ENCODE measurements at places on chromosomes 12 and 14. TPM values are rescaled to one million over a fixed set of nuclear protein-coding genes. Genes with fewer than 3 reads are reported as not detected.

RERGL gene
- 2.9 TPM for total RNA-seq

GRCh38 chr14:75959031-75959430 is 22.8 kb downstream of the TGFB3 start:
- no peak for DNase-seq
- no peak overlapping the region for H3K4me3 ChIP-seq
- H3K27ac ChIP-seq = no peak overlapping the region
- no peaks in the 10 kb centered on the region for H3K27me3 ChIP-seq
- no peaks in the 10 kb centered on the region for H3K36me3 ChIP-seq
- no peaks in the 10 kb centered on the region for H3K4me1 ChIP-seq

DNA sequence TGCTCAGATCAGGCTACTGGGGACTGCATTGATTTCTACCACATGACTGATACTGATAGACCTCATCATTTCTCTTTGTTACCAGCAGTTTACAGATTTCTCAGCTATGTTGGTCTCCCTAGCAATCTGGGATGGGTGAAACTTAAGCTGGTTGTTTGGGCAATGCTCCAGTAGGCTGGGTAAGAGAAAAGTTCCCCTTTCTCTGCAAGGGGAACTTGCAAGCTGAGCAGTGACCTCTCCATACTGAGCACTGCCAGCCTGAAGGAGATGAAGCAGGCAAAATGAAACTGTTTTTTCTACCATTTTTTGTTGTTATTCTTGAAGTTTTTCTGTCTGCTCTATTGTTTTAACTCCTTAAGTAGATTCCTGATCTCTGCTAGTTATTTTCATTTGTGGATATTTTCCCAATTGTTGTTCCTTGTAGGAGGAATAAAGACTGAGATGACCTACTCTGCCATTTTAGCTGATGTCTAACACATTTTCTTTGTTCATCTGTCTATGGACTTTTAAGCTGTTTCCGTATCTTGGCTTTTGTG is 1.3 kb upstream of the OR4M1 start:
- H3K4me1 ChIP-seq = no peaks in the 10 kb centered on the region
- no peaks in the 10 kb centered on the region for H3K27me3 ChIP-seq
- no peak for DNase-seq
- no peak overlapping the region for H3K4me3 ChIP-seq
- no peaks in the 10 kb centered on the region for H3K36me3 ChIP-seq

GRCh38 chr12:106062693-106063092 is 76.1 kb downstream of the NUAK1 start:
- H3K4me1 ChIP-seq = no peaks in the 10 kb centered on the region
- no peaks in the 10 kb centered on the region for H3K36me3 ChIP-seq
- no peak overlapping the region for H3K27ac ChIP-seq
- no peak overlapping the region for H3K4me3 ChIP-seq

GRCh38 chr14:21999402-21999801 is 325.8 kb upstream of the OR4E1 start:
- DNase-seq = no peak
- no peaks in the 10 kb centered on the region for H3K36me3 ChIP-seq
- no peak overlapping the region for H3K27ac ChIP-seq
- H3K27me3 ChIP-seq = no peaks in the 10 kb centered on the region

GRCh38 chr14:36579573-36580140 is 2.8 kb downstream of the NKX2-8 start:
- no peak overlapping the region for H3K27ac ChIP-seq
- H3K27me3 ChIP-seq = peaks cover 47% of the 10 kb centered on the region
- DNase-seq = no peak
- H3K36me3 ChIP-seq = no peaks in the 10 kb centered on the region
- H3K4me1 ChIP-seq = no peaks in the 10 kb centered on the region

KCNH3 gene
- total RNA-seq = 0.57 TPM

OR10G2 gene
- total RNA-seq = not detected

B4GALNT1 gene
- not detected for total RNA-seq

- H3K4me3 ChIP-seq = no peak overlapping the region
- H3K27me3 ChIP-seq = no peaks in the 10 kb centered on the region
- H3K27ac ChIP-seq = no peak overlapping the region
Observed at GRCh38 chr14:66979101-66979974, 209.9 kb upstream of the GARIN2 start.

DNA sequence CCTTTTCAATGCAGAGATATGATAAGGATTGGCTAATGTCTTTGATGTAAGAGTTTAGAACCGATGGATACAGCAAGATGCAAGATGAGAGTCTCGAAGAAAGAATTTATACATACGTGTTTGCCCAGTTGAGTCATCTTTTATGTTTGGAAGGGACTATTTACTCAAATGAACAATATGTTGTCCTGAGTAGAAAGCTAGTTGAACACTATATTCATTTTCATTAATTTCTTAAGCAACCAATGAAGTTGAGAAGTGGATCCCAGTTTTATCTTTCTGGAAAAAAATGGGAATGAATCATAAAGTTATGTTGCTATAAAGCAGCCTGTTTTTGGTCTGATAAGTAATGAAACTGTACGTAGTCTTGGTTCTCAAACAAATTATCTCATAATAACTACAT is 1431.7 kb upstream of the FLRT2 start:
- no peaks in the 10 kb centered on the region for H3K4me1 ChIP-seq
- no peak overlapping the region for H3K27ac ChIP-seq
- no peak overlapping the region for H3K4me3 ChIP-seq
- DNase-seq = no peak

DNA sequence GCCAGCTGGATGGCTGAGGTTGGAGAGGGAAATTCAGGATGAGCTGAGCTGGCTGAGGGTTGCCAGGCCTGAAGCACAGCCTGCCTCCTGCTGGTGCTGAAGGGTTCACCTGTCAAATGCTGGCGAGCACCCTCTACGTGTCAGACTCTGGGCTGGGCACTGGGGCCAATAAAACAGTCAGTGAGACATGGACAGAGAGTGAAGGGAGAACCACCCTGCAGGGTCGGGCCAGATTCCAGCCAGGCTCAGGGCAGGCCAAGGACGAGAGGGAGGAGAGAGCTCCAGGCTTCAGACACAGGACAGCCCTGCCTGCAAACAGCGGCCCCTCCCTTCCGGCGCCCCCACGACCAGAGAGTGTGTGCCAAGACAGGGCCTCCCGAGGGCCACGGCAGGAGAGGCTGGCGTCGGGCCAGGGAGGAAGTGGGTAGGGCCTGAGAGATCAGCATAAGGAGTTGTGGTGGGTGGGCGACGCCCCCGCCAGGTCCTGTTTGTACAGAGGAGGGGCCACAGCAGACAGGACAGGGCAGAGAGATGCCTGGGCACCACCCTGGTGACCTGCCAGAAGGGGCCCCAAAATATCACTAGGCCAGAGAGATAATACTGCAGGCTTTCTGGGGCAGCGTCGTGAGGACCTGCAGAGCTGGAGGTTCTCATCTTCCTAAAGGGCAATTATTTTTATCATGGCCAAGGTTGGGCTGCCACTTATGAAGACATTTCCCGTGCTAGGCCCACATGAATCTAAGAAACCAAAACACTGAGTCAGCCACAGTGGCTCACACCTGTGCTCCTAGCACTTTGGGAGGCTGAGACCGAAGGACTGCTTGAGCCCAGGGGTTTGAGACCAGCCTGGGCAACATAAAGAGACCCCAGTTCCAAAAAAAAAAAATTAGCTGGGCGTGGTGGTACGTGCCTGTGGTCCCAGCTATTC is 73.1 kb upstream of the GPR68 start:
- peak overlapping the region; percentile 80 for H3K27ac ChIP-seq
- no peak overlapping the region for H3K4me3 ChIP-seq
- peaks cover 8% of the 10 kb centered on the region for H3K4me1 ChIP-seq

- no peak overlapping the region for H3K27ac ChIP-seq
- no peaks in the 10 kb centered on the region for H3K4me1 ChIP-seq
- H3K27me3 ChIP-seq = no peaks in the 10 kb centered on the region
- H3K4me3 ChIP-seq = no peak overlapping the region
- no peak for DNase-seq
Observed at GRCh38 chr14:90290337-90291011, 34.1 kb downstream of the PSMC1 start.

KIF5A gene
- 1.8 TPM for total RNA-seq

ERP27 gene
- total RNA-seq = 1.2 TPM

GRCh38 chr14:49879646-49880204 is 13.2 kb upstream of the ARF6 start:
- no peaks in the 10 kb centered on the region for H3K36me3 ChIP-seq
- no peak overlapping the region for H3K4me3 ChIP-seq
- DNase-seq = no peak
- no peaks in the 10 kb centered on the region for H3K4me1 ChIP-seq
- peak overlapping the region; percentile 71 for H3K27ac ChIP-seq

KLRK1 gene
- 3.3 TPM for total RNA-seq

GRCh38 chr12:93015871-93016751 is 87.0 kb upstream of the EEA1 start:
- no peak for DNase-seq
- H3K27ac ChIP-seq = no peak overlapping the region
- H3K4me1 ChIP-seq = peaks cover 24% of the 10 kb centered on the region
- no peaks in the 10 kb centered on the region for H3K36me3 ChIP-seq
- no peak overlapping the region for H3K4me3 ChIP-seq

DNA sequence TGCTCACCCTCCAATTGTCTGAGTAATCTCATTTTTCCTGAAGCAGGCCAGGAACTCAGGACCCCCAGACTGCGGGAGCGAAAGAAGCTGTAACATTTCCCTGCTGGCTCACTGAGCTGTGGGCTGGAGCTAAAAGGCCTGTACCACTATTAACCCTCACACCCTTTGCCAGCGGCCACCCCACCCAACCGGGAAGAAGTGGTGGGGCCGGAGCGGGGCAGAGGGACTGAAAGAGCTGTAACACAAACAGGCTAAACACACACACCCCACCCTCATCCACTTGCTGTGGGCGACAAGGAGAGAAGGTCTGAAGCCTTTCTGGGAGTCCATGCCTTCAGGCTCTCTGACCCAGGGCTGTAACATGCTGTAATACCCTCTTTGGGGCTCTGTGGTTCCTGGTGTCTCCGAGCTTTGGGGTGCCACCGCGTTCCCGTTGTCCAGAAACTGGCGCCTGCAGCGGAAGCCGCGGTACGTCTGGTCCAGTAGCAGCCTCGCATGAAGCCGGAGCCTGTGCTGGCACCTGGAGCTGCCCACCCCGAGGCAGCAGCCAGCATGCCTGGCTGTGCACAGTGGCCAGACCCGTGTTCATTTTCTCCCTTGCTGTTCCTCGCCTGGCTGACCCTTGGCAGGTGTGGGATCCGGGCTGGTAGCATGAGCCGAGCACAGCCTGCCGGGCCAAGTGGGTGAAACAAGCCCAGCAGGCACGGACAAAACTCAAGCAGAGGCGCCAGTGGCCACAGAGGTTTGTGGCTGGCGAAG is 345.5 kb upstream of the MGAT4C start:
- no peaks in the 10 kb centered on the region for H3K36me3 ChIP-seq
- H3K4me3 ChIP-seq = no peak overlapping the region
- no peak overlapping the region for H3K27ac ChIP-seq
- no peaks in the 10 kb centered on the region for H3K27me3 ChIP-seq

GRCh38 chr14:38143170-38143569 is 64.5 kb upstream of the SSTR1 start:
- H3K27me3 ChIP-seq = no peaks in the 10 kb centered on the region
- no peak overlapping the region for H3K27ac ChIP-seq
- H3K4me1 ChIP-seq = no peaks in the 10 kb centered on the region
- H3K36me3 ChIP-seq = no peaks in the 10 kb centered on the region
- H3K4me3 ChIP-seq = no peak overlapping the region
- DNase-seq = no peak

DHH gene
- total RNA-seq = not detected

DNA sequence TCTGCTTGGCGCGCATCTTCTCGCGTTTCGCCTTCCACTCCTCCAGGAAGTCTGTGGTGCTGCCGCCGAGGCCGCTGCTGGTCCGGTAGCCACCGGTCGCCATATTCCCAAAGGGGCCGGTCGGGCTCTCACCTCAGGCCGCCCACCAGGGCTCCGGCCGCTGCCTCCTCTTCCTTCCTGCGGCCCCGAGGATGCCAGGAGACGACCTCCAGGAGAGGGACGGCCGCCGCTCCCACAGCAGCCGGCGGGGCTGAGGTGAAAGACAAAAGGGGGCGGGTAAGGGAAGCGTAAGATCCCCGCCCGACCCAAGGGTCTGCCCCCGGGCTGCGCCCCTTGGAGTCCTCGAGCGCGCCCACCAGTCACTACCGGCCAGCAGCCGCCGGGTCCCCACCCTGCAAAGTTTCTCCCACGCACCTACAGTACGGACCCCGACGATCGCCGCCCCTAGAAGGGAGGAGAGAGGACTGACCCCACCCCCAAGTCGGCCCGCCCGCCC is 574 bp downstream of the PAWR start:
- H3K27ac ChIP-seq = peak overlapping the region; percentile 92
- H3K4me1 ChIP-seq = no peaks in the 10 kb centered on the region
- no peaks in the 10 kb centered on the region for H3K36me3 ChIP-seq
- DNase-seq = peak; percentile 38

- no peaks in the 10 kb centered on the region for H3K36me3 ChIP-seq
- H3K27me3 ChIP-seq = no peaks in the 10 kb centered on the region
- DNase-seq = no peak
- no peaks in the 10 kb centered on the region for H3K4me1 ChIP-seq
- H3K27ac ChIP-seq = no peak overlapping the region
- H3K4me3 ChIP-seq = no peak overlapping the region
Observed at GRCh38 chr12:108133482-108133881, 4.4 kb downstream of the WSCD2 start.

PPP2R5C gene
- total RNA-seq = 94.6 TPM

GRCh38 chr14:95652690-95653089 is 33.5 kb upstream of the TCL1B start:
- H3K4me3 ChIP-seq = no peak overlapping the region
- no peak for DNase-seq
- H3K27ac ChIP-seq = no peak overlapping the region
- no peaks in the 10 kb centered on the region for H3K36me3 ChIP-seq
- H3K27me3 ChIP-seq = no peaks in the 10 kb centered on the region
